RCC 7860 (cell line): ENCODE measurements at places on chromosomes 1 and 21.
A peak's percentile ranks its signal among the peaks of the same experiment; 100 is the strongest.

DNA sequence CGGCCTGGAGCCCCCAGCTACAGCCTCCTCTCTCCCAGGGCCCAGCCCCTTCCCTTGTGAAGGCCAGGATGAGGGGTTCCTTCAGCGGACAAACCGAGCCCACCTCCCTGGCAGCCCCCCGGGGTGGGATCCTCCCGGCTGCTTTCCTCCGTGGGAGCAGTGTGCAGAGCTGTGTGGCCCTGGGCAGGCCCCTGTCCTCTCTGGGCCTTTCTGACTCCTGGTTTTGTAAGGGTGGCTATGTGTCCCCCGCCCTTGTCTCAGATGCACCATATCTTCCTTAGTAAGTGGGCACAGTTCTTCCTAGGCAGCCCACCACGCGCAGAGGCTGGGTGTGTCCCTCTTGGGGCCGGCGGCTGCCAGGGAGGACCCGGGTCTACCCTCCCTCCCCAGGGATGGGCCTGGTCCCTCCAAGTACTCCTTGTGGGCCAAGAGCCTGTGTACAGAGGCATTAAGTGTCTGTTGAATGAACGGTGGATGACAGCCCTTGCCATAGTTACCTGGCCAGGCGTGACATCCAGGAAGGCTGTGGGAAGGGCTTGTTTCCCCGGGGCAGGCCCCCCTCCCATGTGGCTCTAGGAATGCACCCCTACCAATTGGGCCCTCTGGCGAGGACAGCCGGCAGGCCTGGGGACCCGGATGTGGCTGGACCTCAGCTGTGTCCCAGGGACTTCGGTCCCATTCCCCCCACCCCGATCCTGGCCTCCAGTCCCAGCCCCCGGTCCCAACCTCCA, 3.8 kb downstream of the SMIM1 start:
- DNase-seq: no peak

DNA sequence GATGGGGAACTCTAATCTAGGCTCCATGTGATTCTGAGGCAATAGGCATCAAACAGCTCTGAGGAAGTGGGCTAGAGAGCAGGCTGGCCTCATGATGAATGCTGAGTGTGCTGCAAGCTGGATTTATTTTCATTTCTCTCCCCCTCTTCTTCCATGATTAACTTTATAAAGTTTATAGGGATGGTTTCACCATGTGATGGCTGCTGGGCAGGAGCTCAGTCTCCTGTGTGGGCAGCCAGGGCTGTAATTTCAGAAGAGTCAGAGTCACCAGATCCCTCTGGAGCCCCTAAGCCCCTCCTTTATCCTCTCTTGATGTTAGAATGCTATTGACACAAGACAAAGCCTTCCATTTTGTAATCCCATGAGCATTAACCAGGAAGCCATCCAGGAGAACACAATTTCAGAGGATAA, 143.6 kb downstream of the CNIH3 start:
- DNase-seq: no peak

- DNase-seq: no peak
Observed at GRCh38 chr1:2179283-2180013, 15.1 kb downstream of the FAAP20 start.

DNA sequence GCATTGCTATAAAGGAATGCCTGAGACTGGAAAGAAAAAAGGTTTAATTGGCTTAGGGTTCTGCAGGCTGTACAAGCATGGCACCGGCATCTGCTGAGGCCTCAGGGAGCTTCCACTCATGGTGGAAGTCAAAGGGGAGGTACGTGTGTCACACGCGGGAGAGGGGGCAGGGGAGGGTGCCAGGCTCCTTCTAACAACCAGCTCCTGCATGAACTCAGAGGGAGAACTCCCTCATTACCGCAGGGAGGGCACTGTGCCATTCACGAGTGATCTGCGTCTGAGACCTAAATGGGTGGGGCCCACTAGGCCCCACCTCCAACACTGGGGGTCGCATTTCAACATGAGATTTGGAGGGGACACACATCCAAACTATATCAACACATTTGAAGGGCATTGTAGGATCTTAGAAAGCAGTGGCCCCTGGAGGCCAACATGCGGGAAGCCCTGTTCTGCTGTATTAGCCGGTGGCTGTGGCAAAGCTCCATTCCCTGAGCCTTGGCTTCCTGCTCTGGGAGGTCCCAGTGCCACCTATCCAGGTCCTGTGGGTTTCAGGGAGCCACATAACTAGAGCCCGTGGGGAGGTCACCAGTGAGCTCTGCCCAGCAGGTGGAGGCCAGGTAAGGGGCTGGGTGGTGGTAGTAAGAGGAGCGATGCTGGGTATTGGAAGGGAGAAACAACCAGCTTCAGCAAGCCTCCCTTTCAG, 10.0 kb downstream of the WNT3A start:
- no peak for DNase-seq

DNA sequence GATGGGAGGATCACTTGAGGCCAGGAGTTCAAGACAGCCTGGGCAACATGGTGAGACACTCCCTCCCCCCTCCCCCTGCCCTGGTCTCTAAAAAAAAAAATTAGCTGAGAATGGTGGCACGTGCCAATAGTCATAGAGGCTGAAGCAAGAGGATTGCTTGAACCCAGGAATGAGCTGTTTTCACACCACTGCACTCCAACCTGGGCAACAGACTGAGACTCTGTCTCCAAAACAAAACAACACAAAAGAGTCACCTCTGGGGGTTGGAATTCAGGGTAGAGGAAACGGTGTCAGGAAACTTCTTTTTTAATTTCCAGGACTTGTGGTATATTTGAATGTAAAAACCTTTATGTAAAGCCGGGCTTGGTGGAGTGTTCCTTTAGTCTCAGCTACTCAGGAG, 43.2 kb downstream of the RHOU start:
- no peak for DNase-seq

GRCh38 chr1:202107321-202107761, 15.4 kb upstream of the GPR37L1 start:
- peak; percentile 65 for DNase-seq

- no peak for DNase-seq
Observed at GRCh38 chr21:45499970-45500577, 42.2 kb downstream of the SLC19A1 start.

DNA sequence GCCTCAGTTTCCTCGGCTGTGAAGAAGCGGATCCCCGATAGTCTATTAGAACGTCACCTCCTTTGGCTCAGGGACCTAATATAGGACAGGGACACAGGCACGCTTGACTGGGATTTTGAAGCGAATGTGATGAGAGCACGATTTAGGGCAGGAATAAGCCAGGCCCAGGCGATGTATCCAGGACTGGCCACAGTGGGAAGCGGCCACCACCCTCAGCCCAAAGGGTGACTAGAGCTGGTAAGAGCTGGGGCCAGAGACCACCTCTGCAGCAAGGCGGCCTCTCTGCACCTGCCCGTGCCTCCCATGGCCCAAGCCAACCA, 100.0 kb upstream of the VAMP3 start:
- no peak for DNase-seq

DNA sequence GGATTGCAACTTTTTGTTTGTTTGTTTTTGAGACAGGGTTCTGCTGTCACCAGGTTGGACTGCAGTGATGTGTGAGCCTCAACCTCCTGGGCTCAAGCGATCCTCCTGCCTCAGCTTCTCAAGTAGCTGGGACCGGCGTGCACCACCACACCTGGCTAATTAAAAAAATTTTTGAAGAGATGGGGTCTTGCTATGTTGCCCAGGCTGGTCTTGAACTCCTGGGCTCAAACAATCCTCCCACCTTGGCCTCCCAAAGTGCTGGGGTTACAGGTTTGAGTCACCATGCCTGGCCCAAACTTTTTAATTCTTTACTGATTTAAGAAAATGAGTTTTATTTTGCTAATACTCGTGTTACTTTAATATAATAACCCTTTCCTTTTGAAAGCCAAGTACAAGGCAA, 31.5 kb upstream of the SERPINC1 start:
- DNase-seq: no peak

DNA sequence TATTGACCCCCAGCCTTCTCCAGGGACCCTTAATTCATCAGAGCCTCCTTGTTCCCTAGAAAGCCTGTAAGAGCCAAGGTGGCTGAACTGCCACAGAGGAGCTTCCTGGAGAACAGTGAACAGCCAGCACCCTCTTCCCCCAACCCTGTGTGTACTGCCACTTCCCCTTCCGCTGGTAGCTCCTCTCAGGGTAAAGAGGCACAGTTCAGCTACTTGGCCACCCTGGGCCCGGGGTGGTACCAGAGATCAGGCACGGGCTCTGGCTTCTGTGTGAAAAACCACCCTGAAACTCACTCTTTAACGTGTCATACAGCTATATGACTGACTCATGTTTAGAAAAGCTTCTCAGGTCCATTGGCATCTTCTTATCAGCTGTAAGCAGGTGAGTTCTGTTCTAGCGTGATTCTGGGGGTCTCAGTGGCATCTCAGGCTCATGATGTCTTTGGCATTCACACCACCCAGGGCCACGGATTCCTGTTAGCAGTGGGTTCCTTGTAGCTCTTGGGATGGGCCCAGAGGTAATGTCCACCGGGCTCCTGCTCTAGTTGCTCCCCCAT, 22.4 kb downstream of the ARMH1 start:
- DNase-seq: no peak

- DNase-seq: no peak
Observed at GRCh38 chr1:57866998-57867397, 443.1 kb upstream of the DAB1 start.

- DNase-seq: no peak
Observed at GRCh38 chr1:167974698-167975097, 37.8 kb upstream of the MPC2 start.

DNA sequence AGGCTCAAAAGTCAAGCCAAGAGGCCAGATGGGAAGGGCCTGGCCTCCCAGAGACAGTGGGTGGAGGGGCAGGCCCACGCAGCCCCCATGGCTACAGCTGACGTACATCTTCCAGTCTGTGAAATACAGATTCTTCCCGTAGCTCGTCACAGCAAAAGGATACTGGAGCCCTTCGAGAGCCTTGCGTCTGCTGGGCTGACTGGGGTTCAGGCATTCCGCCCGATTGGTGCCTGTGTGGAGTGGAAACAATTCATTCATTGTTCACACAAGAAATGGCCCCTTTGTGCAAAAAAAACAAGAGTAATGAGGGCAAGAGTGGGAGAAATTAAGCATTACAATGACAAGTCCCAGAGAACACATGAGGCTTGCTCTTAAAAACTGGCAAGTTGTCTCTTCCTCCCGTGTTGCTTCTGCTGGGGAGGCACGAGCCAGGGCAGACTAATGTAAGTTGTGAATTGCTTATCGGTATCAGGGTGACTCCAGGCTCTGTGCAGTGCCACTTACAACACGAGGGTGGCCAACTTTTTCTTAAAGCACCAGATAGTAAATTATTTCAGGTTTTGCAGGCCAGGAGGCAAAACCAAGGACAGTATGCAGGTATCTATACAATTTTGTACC, 85.1 kb downstream of the NID1 start:
- no peak for DNase-seq

DNA sequence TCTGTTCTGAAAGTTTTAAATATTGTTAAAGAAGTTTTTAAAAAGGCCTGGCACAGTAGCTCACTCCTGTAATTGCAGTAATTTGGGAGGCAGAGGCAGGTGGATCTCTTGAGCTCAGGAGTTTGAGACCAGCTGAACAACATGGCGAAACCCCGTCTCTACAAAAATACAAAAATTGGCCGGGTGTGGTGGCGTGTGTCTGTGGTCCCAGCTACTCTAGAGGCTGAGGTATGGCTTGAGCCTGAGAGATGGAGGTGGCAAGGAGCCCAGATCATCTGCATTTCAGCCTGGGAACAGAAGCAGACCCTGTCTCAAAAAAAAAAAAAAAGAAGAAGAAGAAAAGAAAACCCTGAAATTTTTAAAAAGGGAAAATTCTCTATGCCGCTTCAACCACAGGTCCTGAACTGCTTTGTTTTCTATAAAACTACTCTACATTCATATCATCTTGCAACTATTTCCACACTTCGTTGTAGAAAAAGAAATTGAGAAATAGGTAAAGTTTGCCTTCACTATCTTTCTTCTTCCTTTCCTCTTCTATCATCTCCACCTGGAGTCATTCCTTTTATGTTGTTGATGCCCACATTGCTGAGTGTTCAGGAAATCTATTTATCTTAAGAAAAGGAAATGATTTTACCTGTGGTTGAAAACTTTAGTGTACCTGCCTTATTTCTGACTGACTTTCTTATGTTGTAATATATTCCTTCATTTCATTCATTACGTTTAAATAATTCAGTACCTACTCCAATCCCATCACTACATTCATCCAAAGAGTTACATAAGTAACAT, 1.7 kb downstream of the ATP6V1G3 start:
- no peak for DNase-seq

DNA sequence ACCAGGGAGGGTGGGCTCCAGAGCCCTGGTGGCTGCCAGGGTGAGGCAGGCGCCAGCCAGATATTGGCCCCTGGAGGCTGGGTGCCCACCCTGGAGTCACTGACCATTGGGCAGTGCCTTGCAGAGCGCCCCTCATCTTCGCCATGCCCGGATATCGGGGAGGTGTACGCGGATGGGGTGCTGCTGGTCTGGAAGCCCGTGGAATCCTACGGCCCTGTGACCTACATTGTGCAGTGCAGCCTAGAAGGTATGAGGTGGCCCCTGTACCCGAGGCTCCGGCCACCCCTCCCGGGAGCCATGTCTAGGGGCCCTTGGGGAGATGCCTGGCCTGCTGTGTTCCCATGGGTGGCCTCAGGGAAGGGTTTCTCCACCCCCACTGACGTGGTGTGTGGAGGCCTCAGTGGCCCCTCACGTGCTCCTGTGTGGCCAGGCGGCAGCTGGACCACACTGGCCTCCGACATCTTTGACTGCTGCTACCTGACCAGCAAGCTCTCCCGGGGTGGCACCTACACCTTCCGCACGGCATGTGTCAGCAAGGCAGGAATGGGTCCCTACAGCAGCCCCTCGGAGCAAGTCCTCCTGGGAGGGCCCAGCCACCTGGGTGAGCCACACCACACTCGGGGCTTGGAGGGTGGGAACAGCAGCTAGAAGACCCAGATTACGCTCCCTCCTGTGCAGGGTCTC, 30.9 kb downstream of the TRIM11 start:
- no peak for DNase-seq

- DNase-seq: no peak
Observed at GRCh38 chr1:116775116-116775752, 21.0 kb downstream of the CD2 start.
